ENCODE measurements at places on chromosomes 4 and X.

DNA sequence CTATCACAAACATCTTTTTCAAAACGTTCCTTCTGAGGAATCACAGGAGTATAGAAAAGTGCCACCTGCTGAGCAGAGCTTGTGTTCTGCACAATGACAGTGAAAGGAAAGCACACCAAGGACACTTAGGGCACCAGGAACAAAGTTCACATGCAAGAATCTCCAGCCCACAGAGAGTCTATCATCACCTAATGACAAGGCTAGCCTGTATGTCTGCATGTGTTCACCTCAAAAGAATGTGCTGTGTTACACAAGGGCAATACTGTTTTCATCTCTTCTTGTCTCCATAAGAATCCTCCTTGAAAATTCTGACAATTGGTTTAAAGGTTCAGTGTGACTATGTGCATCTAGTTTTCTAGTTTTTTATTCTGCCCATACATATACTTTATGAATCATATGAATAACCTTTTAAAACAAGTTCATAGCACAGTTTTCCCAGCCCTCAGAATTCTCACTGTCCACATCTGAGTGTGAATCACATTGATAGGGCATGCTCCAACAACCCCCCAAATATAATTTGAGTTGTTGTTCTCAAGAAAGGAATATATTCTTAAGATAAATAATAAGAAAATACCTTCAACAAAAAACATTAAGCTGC is 118.0 kb downstream of the PWWP3B start:
- no peak for DNase-seq

DNA sequence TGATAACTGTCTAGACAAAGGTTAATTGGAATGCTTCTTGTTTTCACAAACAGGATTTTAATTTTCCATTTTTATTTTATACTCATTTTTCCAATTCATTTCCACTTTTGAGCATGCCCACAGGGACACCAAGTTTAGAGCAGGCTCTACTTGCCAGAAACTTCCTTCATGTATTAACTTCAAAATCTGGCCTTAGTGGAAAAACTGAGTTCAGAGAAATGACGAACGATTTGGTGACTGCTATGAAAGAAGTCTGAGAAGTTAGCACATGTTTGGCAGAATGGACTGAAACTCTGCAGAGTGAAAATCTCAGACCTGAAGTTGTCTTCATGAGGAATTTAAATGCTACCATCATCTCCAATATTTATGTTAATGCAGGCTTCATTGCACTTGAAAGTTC is 214.1 kb downstream of the THOC2 start:
- no peak for DNase-seq

- DNase-seq: no peak
These were observed 69.7 kb upstream of the NUDT6 start for GRCh38 chr4:122992057-122992456.

DNA sequence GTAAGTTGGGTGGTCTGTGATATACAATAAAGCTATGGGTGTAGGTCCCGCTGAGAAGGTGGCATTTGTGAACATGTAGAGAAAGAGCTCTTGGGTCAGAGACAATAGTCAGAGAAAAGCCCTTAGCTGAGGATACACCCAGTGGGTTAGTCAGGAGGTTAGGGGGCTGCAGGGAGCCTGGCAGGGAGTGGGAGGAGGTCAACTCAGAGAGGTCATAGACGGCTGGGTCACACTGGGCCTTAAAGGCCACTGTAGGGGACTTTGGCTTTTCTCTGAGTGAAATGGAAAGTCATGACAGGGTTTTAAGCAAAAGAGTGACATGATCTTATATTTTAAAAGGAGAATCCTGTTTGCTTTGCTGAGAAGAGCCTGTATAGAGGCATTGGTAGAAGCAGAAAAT is 16.7 kb downstream of the MGST2 start:
- no peak for DNase-seq

GRCh38 chr4:177484613-177485021 is 42.4 kb upstream of the AGA start:
- no peak for DNase-seq

DNA sequence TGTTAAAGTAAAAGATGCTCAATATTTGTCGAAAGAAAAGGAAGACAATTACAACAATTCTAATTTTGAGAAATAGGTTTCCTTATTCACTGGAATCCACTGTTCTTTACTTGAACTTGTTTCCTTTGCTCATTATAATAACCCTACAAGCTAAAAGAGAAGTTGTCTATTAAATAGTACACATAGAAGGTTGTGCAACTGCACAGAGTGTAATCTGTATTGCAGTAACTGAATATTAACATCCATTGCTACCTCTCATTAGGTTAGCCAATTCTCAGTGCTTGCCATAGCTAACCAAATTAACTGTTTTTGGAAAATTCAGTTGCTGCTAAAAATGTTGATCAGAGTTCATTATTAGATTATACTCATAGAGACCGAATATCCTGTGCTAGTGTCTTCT is 120.0 kb downstream of the PDLIM5 start:
- DNase-seq: no peak

DNA sequence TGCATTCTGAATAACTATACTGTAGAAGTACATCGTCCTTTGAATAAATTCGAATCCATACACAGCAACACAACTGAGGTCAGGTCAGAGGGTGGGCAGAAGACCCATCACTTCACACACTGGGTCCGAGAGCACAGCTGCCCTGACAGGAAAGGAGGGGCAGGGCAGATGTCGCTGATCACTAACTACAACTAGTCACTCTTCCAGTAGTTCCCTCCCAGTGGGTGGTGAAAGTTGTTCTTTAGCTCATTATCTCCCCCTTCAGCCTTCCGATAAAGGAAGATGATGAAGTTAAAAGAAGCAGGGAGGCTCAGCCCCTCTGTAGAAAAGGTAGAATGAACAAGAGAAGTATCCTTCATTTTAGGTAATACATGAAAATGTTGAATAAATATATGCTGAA is 278.9 kb downstream of the INPP4B start:
- DNase-seq: no peak

DNA sequence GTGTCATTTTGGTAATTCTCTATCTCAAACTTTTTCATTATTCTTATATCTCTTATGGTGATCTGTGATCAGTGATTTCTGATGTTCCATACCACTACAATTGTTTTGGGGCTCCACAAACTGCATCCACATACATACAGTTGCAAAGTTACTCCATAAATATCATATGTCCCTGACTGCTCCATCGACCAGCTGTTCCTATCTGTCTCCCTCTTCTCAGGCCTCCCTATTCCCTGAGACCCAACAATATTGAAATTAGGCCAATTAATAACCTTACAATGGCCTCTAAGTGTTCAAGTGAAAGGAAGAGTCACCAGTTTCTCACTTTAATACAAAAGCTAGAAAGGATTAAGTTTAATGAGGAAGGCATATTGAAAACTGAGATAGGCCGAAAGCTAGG is 108.7 kb downstream of the ANAPC10 start:
- no peak for DNase-seq

GRCh38 chr4:43238585-43238984 is 346.1 kb downstream of the GRXCR1 start:
- DNase-seq: no peak

GRCh38 chr4:159341522-159341921 is 238.6 kb downstream of the RAPGEF2 start:
- DNase-seq: no peak

GRCh38 chrX:65658229-65658628 is 9.2 kb upstream of the MSN start:
- no peak for DNase-seq

DNA sequence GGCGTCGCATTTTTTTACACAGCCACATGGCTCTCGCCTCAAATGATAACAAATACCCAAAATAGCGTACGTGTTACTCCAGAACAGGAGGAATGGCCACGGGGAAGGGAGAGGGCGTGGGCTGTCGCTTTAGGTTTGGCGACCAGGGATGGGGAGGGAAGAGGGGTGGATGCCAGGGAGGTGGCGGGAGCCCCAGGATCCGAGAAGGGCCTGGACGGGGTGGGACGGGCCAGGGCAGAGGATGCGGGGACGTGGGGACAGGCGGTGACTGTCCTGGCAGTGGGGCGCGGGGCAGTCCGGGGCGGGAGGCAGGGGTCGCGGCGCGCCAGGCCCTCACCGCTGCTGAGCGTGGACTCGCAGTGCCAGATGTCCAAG is 631 bp downstream of the TMEM47 start:
- peak; percentile 48 for DNase-seq

GRCh38 chr4:80422727-80423404 is 87.3 kb downstream of the CFAP299 start:
- DNase-seq: no peak

GRCh38 chr4:25377572-25378436 is 741 bp downstream of the ANAPC4 start:
- no peak for DNase-seq

- DNase-seq: no peak
These were observed 160.7 kb downstream of the PPP3CA start for GRCh38 chr4:101186567-101187184.

DNA sequence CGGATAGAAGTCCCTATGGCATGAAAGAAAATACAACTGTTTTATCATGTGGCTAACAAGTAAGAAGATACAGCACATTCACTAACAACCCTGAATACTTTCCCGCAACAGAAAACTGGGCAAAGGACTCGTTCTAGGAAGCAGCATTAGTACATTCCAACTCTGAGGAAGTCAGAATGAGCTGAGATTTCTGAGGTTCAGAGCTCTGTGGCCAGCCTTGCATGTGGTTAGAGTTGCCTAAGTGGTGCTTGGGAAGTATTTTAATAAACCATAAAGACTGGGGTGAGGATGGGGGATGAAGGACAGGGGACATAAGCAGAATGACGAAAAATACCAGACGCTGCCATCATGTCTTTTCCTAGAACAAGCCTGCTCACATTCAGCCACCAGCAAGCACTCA is 82.2 kb downstream of the EFHC2 start:
- no peak for DNase-seq

- no peak for DNase-seq
These were observed 721 bp upstream of the TMEM150C start for GRCh38 chr4:82562564-82562854.

DNA sequence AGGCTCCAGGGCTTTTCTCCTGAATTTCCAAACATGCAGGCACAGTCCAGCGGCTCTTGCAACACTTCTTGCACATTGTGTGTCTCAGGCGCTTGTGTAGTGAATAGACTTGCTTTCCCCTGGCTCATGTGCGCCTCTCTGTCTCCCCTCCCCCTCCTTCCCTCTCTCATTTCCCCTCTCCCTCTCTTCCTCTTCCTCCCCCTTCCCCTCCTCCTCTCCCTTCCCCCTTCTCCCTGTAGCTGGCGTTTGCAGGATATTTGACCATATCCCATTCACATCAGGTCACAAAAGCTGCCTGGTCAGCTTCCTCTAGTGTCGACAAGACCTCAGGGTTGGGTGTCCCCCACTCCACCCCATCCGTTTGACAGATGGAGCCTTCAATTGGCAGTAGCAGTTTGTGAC is 2.4 kb downstream of the CHST7 start:
- DNase-seq: no peak

GRCh38 chr4:7538518-7538917 is 103.8 kb upstream of the PSAPL1 start:
- no peak for DNase-seq

- no peak for DNase-seq
These were observed 61.1 kb downstream of the MAOA start for GRCh38 chrX:43717161-43717560.

DNA sequence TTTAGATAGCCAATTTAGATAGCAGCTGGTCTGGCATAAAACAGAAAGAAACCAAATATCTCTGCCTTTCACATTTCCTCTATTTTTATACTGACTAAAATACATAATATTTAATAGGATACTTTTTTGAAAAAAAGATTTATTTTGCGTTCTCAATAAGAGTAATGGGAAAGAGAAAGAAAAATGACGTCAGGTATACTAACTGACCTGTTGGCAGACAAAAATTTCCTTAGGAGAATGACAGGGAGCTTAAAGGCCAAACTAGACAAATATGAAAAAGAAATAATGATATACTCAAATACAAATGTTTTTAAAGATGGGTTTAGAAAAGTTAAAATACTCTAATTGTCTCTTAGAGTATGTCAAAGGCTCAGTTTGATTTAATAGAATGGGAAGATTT is 309.4 kb upstream of the ADGRL3 start:
- no peak for DNase-seq

GRCh38 chr4:132218406-132218805 is 930.7 kb upstream of the PCDH10 start:
- DNase-seq: no peak

DNA sequence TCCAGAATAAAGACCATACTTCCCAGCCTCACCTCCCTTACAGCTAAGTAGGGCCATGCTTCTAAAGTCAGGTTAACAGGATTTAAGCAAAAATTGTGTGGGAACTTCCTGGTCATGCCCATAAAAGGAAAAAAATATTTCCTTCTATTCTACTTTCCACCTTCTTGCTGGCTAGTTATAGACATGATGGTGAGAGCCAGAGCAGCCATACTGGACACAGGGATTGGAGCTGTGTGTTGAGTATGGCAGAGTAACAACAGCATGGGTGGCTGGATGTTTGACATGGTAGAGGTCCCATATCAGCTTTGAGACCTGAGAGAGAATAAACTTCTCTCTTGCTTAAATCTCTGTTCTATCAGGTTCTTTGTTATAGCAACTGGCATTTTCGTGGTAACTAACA is 15.1 kb upstream of the CBR4 start:
- DNase-seq: no peak

DNA sequence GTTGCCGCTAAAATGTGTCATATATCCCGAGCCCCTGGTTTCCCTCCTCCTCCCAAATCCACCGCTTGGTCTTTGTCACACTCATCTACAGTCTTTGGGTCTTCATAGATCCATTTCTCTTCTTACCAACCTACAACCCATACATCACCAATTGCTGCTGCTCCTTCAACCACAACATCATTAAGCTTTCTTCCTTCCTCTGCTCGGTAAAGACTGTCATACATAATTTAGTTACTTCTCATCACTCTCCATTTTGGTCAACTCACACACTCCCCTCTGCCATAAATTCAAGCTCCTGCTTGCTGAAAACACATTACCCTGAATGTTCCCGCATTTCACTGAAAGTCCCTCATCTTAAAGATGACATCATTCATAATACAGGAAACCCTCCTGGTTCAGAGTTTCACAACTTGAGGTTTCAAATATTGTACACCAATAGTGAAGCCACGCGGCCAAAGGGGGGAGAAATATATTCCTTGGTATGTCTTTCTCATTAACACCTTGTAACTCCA is 1.7 kb upstream of the DCTD start:
- DNase-seq: no peak

DNA sequence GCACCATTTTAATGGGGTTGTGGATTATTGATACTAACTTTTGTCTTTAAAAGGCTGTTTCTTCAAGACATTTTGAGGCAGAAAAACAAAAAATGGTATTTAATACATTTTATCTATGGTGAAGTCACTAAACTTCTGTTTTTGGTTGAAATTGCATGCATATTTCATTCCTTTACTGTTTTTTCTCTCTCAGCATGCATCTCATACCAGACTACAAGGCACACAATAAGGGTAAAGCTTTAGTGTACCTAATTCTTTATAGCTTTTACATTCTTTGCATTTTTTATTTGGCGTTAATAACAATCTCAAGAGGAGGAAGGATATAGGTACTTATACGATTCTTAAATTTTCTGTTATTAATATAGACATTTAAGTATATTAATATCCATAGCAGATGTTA is 151.0 kb upstream of the DKK2 start:
- DNase-seq: no peak

GRCh38 chr4:184453365-184454160 is 20.8 kb downstream of the IRF2 start:
- DNase-seq: no peak

Data from right forelimb (tissue), 1 donor.